Sigmoid colon (tissue), 7 donors: ENCODE measurements at places on chromosomes 7 and 10. TPM values are rescaled to one million over a fixed set of nuclear protein-coding genes. Genes with fewer than 3 reads are reported as not detected.

Gene OGA
- 142 TPM for total RNA-seq

Gene TMEM140
- 15.0 TPM for total RNA-seq

- DNase-seq = no peak
Measured at GRCh38 chr7:134948736-134949135, 37.6 kb upstream of the AGBL3 start.

DNA sequence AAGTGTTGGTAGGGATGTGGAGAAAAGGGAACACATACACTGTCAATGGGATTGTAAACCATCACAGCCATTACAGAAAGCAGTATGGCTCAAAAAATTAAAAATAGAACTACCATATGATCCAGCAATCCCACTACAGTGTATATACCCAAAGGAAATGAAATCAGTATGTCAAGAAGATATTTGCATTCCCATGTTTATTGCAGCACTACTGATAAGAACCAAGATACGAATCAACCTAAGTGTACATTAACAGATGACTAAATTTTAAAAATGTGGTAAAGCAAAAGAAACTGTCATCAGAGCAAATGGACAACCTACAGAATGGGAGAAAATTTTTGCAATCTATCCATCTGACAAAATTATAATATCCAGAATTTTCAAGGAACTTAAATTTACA, 290.4 kb downstream of the IPMK start:
- no peak for DNase-seq

DNA sequence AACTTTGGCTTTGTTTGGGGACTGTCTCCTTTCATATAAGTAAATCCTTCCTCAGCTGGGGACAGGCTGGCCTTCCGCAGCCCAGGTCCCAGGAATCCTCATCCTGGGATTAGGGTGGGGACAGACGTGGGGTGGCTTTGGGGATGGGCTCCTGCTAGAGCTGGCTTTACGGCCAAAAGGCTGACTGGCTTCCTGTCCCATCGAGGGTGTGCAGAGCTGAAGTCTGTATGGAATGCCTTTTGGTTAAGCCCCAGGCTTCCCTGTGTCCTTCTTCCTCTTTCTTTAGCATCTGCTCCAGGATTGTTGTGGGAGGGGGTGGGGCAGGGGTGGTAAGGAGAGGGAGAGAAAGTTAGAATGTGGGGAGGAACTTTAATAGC, 59.4 kb upstream of the AQP1 start:
- no peak for DNase-seq

Gene SLC26A5
- 0.33 TPM for total RNA-seq

Gene LRRN3
- 1.1 TPM for total RNA-seq

DNA sequence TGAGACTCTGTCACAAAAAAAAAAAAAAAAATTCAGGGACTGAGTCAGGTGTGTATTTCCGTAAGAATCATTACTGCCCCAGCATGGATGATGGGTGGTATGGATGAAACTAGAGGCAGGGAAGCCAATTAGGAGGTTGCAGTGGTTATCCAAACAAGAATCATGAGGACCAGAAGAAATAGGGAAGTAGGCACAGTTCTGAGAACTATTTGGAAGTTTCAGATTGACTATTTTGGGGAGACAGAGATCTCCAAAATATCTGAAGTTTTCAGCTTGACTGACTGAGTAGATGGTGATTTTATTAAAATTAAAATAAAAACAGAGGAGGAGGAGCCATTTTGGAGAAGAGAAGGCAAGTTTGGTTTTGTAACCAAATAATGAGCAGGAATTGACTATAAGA, 119.4 kb upstream of the NRBF2 start:
- DNase-seq = no peak

- DNase-seq = no peak
Measured at GRCh38 chr7:29896685-29897411, 90.5 kb downstream of the WIPF3 start.

- no peak for DNase-seq
Measured at GRCh38 chr7:150784954-150785353, 15.2 kb downstream of the TMEM176B start.

DNA sequence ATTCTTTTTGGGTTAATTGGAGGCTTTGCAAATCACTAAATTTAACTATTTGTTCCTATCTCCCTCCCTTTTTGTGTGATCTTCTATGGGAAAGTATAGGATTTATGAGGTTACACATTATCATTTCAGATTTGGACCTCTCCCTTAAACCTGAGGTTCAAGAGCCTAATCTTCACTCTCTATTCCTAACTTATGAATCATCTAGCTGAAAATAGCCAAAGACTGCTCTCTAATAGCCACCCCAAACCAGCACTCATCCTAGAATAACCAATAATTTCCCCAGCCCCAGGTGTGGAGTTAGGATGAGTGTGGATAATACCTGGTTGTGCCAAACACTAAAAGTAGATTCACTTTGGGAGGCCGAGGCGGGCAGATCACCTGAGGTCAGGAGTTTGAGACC, 499.2 kb downstream of the GFRA1 start:
- no peak for DNase-seq
